ENCODE measurements at places on chromosomes 12 and 14. TPM values are rescaled to one million over a fixed set of nuclear protein-coding genes. Genes with fewer than 3 reads are reported as not detected.

DNA sequence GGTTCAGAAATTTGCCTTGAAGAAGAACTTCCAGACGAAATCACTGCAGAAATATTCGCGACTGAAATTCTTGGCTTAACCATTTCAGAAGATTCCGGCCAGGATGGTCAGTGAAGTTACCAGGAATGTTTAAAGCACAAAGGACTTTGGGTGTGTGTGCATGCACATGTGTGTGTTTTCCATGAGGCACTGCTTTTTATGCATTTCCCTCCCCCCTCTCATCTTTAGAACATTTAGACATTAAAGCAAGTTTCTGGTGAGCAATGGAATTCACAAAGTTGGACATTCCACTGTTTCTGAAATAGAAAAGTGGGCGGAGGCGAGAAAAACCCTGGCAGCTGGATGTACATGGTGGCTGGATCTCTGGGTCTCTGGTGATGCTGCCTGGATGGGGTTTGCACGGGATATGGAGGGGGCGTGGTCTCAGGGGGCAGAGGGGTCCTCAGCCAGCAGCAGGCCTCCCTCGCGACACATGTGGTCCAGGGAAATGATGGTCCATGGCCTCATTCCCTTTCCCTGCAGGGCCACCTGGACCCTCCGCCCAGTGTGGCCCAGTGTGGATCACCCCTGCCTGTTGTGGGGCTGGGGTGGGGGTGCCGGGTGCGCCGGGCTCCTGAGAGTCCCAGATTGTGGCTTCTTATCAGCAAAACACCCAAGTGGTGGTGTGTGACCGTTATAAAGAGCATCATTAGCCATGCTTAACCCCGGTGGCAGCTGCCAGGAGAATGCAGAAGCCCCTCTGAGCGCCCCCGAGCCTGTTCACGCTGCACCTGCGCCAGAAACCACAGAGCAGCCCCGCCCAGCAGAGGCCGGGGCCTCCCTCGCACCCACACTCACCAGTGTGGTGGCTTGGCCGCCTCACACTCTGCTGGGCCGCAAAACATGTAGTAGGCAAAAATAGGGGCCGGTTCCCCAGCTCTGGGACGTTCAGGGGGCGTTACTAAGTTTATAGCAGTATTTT, 17.8 kb upstream of the BCL7A start:
- no peaks in the 10 kb centered on the region for H3K27me3 ChIP-seq
- no peaks in the 10 kb centered on the region for H3K36me3 ChIP-seq
- H3K27ac ChIP-seq = peak overlapping the region; percentile 54
- H3K4me1 ChIP-seq = peaks cover 11% of the 10 kb centered on the region

DNA sequence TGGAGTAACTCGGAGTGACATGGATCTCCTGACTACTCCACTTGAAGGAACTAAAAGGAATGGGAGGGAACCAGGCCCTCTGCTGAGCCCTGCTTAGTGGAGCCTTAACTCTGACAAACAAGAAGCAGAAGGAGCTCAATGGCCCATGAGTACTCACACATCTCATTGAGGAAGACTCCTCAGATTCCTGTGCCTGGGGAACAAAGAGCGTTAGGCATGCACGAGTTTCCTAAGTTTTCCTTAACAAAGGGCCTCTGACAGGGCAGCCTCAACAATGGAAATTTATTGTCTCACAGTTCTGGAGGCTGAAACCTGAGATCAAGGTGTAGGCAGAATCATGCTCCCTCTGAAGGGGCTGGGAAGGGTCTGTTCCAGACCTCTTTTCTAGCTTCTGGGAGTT, 185.7 kb upstream of the NTF3 start:
- H3K4me3 ChIP-seq = no peak overlapping the region
- peak overlapping the region; percentile 54 for H3K27ac ChIP-seq
- H3K27me3 ChIP-seq = no peaks in the 10 kb centered on the region
- H3K4me1 ChIP-seq = peaks cover 42% of the 10 kb centered on the region
- DNase-seq = no peak

GRCh38 chr12:71303199-71303598, 136.4 kb upstream of the LGR5 start:
- no peaks in the 10 kb centered on the region for H3K4me1 ChIP-seq
- DNase-seq = no peak
- H3K4me3 ChIP-seq = no peak overlapping the region
- no peaks in the 10 kb centered on the region for H3K27me3 ChIP-seq
- no peak overlapping the region for H3K27ac ChIP-seq

DNA sequence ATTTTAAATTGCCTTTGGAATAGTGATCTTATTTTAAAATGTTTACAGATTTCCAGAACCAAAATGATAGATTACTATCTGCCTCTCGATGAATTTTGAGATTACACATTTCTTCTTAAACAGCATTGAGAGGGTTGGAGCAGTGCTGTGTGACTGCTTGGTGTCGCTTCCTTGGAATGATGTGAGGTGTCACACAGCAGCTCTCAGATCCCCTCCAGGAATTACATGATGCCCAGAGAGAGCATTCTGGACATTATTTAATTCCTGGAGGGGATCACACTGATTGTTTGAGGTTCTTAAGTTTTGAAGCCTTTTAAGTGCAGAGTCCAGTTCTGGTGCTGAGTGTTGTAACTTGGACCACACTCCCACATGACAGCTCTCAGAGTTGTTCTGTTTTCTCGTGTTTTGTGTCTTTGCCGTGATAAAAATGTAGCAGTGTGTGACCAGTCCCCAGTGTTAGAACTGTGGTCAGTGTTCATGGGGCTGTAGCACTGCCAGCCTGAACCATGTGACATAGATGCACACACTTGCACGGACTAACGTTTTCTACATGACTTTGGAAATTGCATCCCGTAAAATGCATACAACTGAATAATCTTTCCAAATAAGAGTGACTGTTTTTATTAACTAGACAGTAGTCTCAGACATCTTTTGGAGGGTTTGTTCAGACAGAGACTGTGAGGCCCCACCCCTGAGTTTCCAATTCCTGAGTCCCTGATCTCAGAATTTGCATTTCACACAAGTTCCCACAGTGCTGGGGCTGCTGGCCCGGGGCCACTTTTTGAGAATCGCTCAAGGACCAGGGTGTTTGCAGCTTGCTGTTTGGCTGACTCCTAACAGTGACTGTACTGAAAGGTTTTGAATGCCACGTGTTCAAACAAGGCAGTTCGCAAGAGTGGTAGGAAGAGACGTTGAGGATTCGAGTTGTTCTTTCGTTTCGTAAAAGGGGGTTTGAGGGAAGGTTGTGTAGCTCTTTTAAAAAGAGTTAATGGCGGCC, 26.0 kb downstream of the XRCC3 start:
- no peak overlapping the region for H3K4me3 ChIP-seq
- H3K27ac ChIP-seq = no peak overlapping the region
- no peaks in the 10 kb centered on the region for H3K27me3 ChIP-seq
- H3K36me3 ChIP-seq = peaks cover 17% of the 10 kb centered on the region
- no peaks in the 10 kb centered on the region for H3K4me1 ChIP-seq

DNA sequence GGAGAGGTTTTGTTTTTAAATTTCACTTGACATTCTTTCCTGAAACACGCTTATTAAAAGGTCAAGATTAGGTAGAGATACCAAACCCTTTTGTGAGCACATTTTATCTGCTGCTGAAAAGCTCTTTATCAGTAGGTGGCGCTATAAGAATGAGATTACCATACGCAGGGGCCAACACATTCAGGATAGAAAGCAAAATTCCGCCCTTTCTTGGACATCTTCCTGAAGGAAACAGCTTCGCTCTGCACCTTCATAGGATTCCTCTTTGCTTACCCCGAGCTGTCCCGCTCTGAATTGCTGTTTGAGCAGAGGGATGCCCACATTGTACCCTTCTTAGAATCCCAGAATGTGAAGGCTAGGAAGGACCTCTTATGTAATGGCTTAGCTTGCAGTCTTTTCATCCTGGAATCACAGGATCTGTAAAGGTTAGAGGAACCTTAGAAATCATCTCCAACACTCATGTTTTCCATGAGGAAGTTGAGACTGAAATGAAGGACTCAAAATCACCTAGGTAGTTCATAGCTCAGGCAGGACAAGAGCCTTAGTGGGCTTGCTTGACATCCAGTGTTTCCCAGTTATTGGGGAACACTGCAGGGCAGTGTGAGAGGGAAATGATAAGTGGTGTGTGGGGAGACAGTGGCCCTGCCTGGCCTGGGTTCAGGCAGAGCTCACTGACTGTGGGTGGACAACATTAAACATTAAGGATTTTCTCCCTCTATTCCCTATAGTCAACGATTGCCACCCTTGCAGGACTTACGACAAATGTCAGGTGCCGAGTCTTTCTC, 38.7 kb upstream of the CRY1 start:
- H3K27ac ChIP-seq = no peak overlapping the region
- H3K36me3 ChIP-seq = no peaks in the 10 kb centered on the region
- peaks cover 4% of the 10 kb centered on the region for H3K4me1 ChIP-seq
- DNase-seq = peak; percentile 71
- no peak overlapping the region for H3K4me3 ChIP-seq

- H3K4me3 ChIP-seq = no peak overlapping the region
- no peaks in the 10 kb centered on the region for H3K36me3 ChIP-seq
- H3K27ac ChIP-seq = no peak overlapping the region
- no peaks in the 10 kb centered on the region for H3K4me1 ChIP-seq
These were observed 194.3 kb downstream of the CPNE8 start for GRCh38 chr12:38711054-38711453.

DNA sequence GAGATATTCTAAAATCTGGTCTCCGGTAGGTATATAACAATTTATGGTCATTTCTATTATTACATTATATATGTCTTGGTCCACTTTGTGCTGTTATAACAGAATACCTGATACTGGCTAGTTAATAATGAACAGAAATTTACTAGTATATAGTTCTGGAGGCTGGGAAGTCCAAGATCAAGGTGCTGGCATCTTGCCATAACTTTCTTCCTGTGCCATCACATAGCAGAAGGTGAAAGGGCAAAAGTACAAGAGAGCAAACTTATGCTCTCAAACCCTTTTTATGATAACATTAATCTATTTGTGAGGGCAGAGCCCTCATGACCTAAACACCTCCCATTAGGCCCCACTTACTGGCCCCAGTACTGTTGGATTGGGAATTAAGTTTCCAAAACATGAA, 17.9 kb upstream of the BATF start:
- H3K27me3 ChIP-seq = no peaks in the 10 kb centered on the region
- no peaks in the 10 kb centered on the region for H3K36me3 ChIP-seq
- H3K27ac ChIP-seq = no peak overlapping the region
- H3K4me3 ChIP-seq = no peak overlapping the region

- H3K27me3 ChIP-seq = no peaks in the 10 kb centered on the region
- no peaks in the 10 kb centered on the region for H3K36me3 ChIP-seq
- no peak for DNase-seq
- no peak overlapping the region for H3K4me3 ChIP-seq
- no peak overlapping the region for H3K27ac ChIP-seq
These were observed 8.7 kb upstream of the B3GNT4 start for GRCh38 chr12:122194804-122195203.

- no peak overlapping the region for H3K4me3 ChIP-seq
- no peak for DNase-seq
- peaks cover 12% of the 10 kb centered on the region for H3K4me1 ChIP-seq
- no peak overlapping the region for H3K27ac ChIP-seq
These were observed 76.1 kb downstream of the SLC24A4 start for GRCh38 chr14:92398888-92399636.

DNA sequence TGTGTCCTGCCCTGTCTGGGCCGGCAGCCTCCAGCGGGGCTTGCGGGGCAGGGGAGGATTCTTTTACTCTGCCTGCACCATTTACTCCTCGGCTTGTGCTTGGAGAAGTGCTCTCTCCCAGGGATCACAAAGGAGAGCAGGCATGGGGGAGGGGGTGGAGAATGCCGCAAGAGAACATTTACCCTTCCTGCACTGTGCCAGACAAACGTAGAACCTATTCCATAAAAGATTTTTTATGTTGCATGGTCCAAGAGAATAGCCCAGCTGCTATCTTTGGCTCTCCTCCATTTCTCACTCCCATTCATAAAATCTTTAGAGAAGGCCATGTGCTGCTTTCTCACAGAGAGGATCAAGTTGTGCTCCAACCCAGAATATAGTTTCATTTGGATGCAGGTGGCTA, 159.4 kb downstream of the SPTSSA start:
- peak; percentile 25 for DNase-seq
- H3K27ac ChIP-seq = no peak overlapping the region
- no peak overlapping the region for H3K4me3 ChIP-seq
- no peaks in the 10 kb centered on the region for H3K36me3 ChIP-seq
- no peaks in the 10 kb centered on the region for H3K4me1 ChIP-seq

- no peaks in the 10 kb centered on the region for H3K4me1 ChIP-seq
- H3K27ac ChIP-seq = no peak overlapping the region
- H3K4me3 ChIP-seq = no peak overlapping the region
- H3K27me3 ChIP-seq = no peaks in the 10 kb centered on the region
These were observed 117.9 kb upstream of the PRB2 start for GRCh38 chr12:11513288-11513687.

DNA sequence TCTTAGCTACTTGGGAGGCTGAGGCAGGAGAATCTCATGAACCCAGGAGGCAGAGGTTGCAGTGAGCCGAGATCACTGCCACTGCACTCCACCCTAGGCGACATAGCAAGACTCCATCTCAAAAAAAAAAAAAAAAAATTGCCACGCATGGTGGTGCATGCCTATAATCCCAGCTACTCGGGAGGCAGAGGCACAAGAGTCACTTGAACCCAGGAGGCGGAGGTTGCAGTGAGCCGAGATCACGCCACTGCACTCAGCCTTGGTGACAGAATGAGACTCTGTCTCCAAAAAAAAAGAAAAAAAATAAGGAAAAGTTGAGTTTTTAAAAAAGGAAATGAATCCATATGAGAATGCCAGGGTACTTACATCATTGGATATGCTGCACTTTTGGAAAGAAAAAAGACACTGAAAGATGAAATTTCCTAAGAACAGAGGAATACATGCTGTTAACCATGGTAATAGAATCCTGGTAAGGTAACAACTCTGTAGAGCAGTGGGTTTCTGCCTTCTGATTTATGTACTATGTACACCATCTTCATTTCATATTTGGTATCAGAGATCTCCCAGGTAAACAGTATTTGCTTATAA, 222.7 kb downstream of the ERC1 start:
- H3K4me3 ChIP-seq = no peak overlapping the region
- H3K27ac ChIP-seq = no peak overlapping the region
- DNase-seq = no peak
- no peaks in the 10 kb centered on the region for H3K36me3 ChIP-seq

- H3K36me3 ChIP-seq = no peaks in the 10 kb centered on the region
- H3K4me1 ChIP-seq = no peaks in the 10 kb centered on the region
- DNase-seq = no peak
- no peaks in the 10 kb centered on the region for H3K27me3 ChIP-seq
- H3K4me3 ChIP-seq = no peak overlapping the region
- H3K27ac ChIP-seq = no peak overlapping the region
These were observed 659.6 kb upstream of the TBX3 start for GRCh38 chr12:115343601-115344000.

The TMEM233 gene
- 0.07 TPM for total RNA-seq

The PTPRR gene
- not detected for total RNA-seq

The PLEKHD1 gene
- 0.21 TPM for total RNA-seq

The DYRK4 gene
- total RNA-seq = 65.1 TPM

Data from cardiac muscle cell (in vitro differentiated cells and primary cell).